Activated CD4-positive, alpha-beta T cell treated with anti-CD3 and anti-CD28 coated beads, Interleukin-2, amount 10 ng/mL, durations not matched to agents 7 days and 5 days (primary cell): ENCODE measurements at places on chromosomes 6 and 20. TPM values are rescaled to one million over a fixed set of nuclear protein-coding genes. Genes with fewer than 3 reads are reported as not detected.

The SLC22A7 gene
- total RNA-seq: not detected

The FYN gene
- total RNA-seq: 225 TPM

DNA sequence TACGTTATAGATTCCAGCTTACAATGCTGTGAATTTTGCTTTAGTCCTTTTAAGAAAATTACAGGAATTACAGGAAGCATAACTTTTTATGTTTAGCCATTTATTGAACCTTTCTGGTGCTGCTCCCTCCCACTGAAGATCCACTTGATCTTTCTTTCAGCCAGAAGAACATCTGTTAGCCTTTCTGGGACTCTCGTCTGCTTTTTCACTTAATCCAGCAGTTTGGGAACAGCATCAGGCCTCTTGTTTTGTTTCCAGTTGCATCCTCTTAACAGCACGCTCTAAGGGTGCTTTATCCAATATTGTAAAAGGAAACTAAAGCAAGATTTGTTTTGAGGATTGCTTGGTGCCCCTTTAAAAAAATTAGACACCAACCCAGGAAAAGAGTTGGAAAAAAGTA, 10.3 kb upstream of the CYP24A1 start:
- H3K36me3 ChIP-seq: no peaks in the 10 kb centered on the region
- peaks cover 33% of the 10 kb centered on the region for H3K27me3 ChIP-seq

The RIPOR2 gene
- total RNA-seq: 287 TPM

The SLA2 gene
- total RNA-seq: 92.7 TPM

DNA sequence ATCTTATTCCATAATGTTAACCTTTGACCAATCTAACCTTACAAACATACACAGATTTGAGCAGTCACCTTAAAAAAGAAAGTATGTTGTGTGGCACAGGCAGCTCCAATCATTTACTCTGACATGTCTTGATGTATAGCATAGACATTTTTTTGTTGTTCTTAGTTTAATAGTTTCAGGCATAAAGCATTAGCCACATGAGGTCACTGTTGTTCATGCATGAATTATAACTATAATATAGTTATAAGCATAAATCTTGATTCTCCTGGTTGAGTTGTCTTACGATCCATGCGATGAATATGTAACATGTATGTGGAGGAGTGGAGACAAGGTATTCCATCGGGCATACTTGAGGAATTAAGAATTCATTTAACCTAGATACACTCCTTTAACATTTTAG, 26.1 kb upstream of the NKAIN2 start:
- H3K36me3 ChIP-seq: no peaks in the 10 kb centered on the region
- H3K27ac ChIP-seq: no peak overlapping the region
- H3K4me1 ChIP-seq: no peaks in the 10 kb centered on the region
- H3K27me3 ChIP-seq: no peaks in the 10 kb centered on the region
- no peak overlapping the region for H3K4me3 ChIP-seq

DNA sequence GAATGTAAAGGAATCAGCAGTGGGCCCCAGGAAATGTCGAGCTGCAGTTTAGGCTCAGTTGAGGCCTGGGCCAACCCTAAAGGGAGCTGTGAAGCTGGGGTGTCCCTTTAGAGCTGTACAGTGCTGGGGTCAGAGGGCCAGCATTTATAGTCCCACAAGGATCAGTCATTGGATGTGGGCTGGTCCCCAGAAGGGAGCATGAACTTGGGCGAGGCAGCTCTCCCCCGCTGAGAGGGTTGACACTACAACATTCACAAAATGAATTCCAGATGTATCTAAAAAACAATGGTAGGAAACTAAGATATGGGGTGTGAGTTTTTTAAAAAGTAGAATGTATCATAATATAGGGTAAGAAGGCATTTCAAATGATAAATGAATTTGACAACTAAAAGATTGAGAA, 29.7 kb upstream of the TMX4 start:
- no peaks in the 10 kb centered on the region for H3K36me3 ChIP-seq
- no peak overlapping the region for H3K27ac ChIP-seq

- H3K4me1 ChIP-seq: no peaks in the 10 kb centered on the region
- H3K36me3 ChIP-seq: no peaks in the 10 kb centered on the region
These were observed 65.2 kb upstream of the TXNDC5 start for GRCh38 chr6:7975764-7976146.

The HLA-DRB1 gene
- total RNA-seq: 51.4 TPM

GRCh38 chr20:7770578-7770977, 169.7 kb downstream of the HAO1 start:
- no peaks in the 10 kb centered on the region for H3K4me1 ChIP-seq
- peak; percentile 12 for DNase-seq
- H3K36me3 ChIP-seq: no peaks in the 10 kb centered on the region
- no peak overlapping the region for H3K4me3 ChIP-seq
- H3K27ac ChIP-seq: no peak overlapping the region

DNA sequence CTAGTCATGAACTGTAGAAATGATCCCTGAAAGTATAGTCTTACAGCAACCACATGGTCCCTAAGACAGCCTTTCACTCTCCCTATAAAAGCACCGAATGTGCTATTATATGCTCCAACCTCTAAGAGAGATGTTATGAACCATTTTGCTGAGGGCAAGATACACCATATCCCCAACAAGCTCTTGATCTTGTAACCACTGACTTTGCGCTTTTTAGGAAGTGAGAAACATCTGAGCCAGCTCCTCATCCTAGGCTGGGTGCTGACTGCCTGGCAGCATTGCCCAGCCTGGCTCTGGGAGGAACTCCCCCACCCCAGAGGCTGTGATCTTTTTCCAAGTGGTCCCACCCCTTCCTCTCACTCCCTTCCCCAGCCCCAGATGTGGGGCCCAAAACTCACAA, 3.1 kb upstream of the EMILIN3 start:
- H3K4me1 ChIP-seq: peaks cover 2% of the 10 kb centered on the region
- peaks cover 35% of the 10 kb centered on the region for H3K27me3 ChIP-seq
- DNase-seq: no peak
- H3K4me3 ChIP-seq: no peak overlapping the region
- no peaks in the 10 kb centered on the region for H3K36me3 ChIP-seq

DNA sequence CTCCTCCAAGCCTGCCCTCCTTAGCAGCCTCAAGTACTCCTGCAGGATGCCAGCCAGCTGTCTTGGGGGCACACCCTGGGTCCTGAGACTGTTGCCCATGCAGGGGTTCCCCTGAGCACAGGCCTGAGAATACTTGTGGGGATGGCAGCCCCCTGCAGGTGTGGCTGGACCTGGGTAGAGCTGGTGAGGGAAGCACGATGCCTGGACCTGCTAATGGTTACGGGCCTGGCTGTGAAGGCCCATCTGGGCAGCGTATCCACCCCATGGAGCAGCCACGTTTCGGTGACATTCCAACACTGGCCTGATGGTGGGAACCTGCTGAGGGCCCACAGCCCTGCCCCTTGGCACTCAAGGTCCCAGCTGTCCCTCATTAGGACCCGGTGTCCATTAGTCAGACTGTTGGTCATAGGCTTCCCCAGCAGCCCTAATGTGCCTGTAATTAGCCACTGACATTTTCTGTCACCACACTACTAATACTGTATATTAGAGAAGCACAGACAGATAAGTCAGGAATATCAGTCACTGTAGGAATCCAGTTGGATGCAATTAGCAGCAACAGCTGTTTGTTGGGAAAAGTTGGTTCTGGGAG, 20.3 kb downstream of the CCDC167 start:
- peaks cover 4% of the 10 kb centered on the region for H3K4me1 ChIP-seq
- no peaks in the 10 kb centered on the region for H3K27me3 ChIP-seq
- H3K36me3 ChIP-seq: peaks cover 48% of the 10 kb centered on the region
- no peak for DNase-seq
- H3K27ac ChIP-seq: peak overlapping the region; percentile 46

DNA sequence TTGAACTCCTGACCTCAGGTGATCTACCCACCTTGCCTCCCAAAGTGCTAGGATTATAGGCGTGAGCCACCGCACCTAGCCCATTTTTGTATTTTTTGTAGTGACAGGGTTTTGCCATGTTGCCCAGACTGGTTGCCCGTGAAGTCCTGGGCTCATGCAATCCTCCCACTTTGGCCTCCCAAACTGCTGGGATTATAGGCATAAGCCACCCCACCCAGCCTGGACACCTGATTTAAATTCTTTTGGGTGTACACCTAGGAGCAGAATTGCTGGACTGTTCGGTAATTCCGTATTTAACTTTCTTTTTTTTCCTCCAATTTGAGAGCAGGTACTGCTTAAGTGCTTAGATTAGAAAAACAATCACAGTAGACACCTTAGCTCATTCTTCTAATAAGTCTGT, 5.6 kb upstream of the NRM start:
- peaks cover 8% of the 10 kb centered on the region for H3K4me1 ChIP-seq
- no peak for DNase-seq
- H3K4me3 ChIP-seq: no peak overlapping the region
- no peak overlapping the region for H3K27ac ChIP-seq
- H3K27me3 ChIP-seq: no peaks in the 10 kb centered on the region

The PTK6 gene
- 0.71 TPM for total RNA-seq

DNA sequence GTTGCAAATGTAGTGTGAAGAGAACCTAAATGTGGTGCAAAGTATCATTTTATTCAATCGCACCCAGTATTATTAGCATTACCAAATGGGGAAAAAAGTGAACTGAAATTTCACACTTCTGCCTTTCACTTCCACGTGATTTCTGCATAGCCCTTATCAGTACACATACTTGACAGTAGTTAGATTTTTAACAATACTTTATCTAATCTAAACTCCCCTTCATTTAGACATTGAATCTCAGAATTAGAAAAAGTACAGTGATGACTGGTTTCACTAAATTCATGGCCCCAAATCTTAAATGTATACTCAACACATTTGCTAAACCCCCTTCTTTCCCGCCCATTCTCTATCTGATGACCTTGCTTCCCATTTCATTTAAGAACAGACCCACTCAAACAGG, 14.3 kb downstream of the STX7 start:
- no peak for DNase-seq
- peaks cover 30% of the 10 kb centered on the region for H3K4me1 ChIP-seq
- H3K27me3 ChIP-seq: no peaks in the 10 kb centered on the region
- H3K36me3 ChIP-seq: peaks cover 50% of the 10 kb centered on the region

DNA sequence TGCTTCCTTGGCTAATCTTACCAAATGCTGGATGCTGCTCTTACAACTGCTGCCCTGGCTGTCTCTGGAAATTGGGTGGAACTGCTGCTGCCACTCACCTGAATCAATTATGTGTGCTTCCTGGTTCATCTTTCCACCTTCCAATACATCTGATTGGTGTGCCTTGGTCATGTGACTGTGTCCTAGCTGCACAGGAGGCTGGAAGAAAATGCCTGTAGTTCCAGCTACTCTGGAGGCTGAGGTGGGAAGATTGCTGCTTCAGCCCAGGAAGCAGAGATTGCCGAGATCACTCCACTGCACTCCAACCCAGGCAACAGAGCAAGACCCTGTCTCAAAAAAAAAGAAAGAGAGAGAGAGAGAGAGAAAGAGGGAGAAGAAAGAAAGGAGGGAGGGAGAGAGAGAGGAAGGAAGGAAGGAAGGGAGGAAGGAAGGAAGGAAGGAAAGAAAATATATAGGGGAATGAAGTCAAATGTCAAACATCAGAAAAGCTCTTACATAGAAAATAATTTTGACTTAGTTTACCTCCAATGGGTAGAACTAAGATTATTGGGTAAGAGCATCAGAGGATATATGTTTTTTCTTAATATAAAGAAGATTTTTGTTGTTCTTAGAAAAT, 14.1 kb upstream of the PPARD start:
- peaks cover 33% of the 10 kb centered on the region for H3K4me1 ChIP-seq
- H3K36me3 ChIP-seq: peaks cover 39% of the 10 kb centered on the region
- H3K27me3 ChIP-seq: peaks cover 3% of the 10 kb centered on the region
- H3K4me3 ChIP-seq: no peak overlapping the region
- H3K27ac ChIP-seq: peak overlapping the region; percentile 69

DNA sequence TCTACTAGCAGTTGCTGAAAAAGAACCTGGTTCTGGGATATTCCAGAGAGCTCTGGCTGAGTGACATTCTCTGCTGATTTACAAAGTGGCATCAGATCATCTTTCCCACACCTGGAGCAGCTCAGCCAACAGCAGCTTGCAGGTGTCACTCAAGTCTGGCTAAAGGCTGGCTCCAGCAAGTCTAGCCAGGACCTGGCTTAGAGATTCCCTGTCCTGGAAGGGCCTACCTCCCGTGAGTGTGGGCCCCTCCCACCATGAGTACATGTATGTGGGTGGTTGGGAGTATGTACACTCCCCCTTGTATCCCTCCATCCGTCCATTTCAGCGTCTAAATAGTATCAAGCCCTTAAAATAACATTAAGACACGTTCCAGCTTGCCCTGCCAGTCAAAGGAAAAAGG, 539.3 kb upstream of the ID4 start:
- DNase-seq: no peak
- no peaks in the 10 kb centered on the region for H3K27me3 ChIP-seq
- no peak overlapping the region for H3K27ac ChIP-seq
- H3K4me3 ChIP-seq: no peak overlapping the region
- H3K36me3 ChIP-seq: no peaks in the 10 kb centered on the region

- no peaks in the 10 kb centered on the region for H3K4me1 ChIP-seq
- no peak overlapping the region for H3K27ac ChIP-seq
- no peak for DNase-seq
These were observed 27.1 kb upstream of the HAO1 start for GRCh38 chr20:7967199-7967844.

DNA sequence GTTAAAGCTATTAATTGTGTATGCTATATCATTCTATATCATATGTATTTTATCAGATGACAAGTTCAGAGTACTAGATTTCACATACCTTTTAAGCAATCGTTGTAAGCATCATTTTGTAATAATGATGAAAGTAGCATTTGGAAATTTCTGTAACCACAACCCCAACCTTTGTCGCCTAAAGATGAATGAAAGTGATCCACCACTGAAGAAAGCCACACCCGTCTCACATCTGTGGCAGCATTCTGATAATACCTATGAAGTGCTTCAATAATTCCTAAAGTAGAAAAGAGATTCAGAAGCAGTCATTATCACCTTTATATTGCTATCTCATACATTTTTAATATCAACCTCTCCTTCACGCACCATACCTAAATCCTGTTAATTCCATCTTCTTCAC, 16.6 kb downstream of the ZUP1 start:
- no peaks in the 10 kb centered on the region for H3K27me3 ChIP-seq
- no peak overlapping the region for H3K4me3 ChIP-seq
- H3K27ac ChIP-seq: no peak overlapping the region
- no peak for DNase-seq
- H3K36me3 ChIP-seq: peaks cover 27% of the 10 kb centered on the region

DNA sequence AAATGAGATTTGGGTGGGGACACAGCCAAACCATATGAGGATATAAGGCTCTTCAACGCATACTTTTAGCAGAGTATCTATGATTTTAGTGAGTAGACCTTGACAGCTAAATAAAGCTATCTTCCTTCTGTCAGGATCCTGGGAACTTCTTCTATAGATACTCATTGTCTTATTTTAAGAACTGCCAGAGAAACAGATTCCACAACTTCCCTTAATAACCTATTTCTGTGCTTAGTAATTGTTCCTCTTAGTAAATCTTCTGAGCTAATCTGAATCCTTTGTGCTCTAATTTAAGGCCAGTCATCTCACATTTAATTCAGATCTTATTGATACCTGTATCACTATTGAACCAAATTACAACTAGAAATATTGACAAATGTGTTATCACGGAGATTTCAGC, 64.0 kb upstream of the CEP85L start:
- DNase-seq: no peak
- H3K36me3 ChIP-seq: peaks cover 7% of the 10 kb centered on the region
- peaks cover 59% of the 10 kb centered on the region for H3K4me1 ChIP-seq
- no peak overlapping the region for H3K4me3 ChIP-seq
- no peak overlapping the region for H3K27ac ChIP-seq
